Activated CD4-positive, alpha-beta T cell treated with anti-CD3 and anti-CD28 coated beads, Interleukin-2, amount 10 ng/mL, durations not matched to agents 7 days and 5 days (primary cell): ENCODE measurements at places on chromosomes 3 and 15. TPM values are rescaled to one million over a fixed set of nuclear protein-coding genes. Genes with fewer than 3 reads are reported as not detected.

GRCh38 chr3:13455644-13456043 is 24.5 kb upstream of the HDAC11 start:
- H3K4me3 ChIP-seq, result no peak overlapping the region
- H3K27ac ChIP-seq, result no peak overlapping the region
- H3K36me3 ChIP-seq, result no peaks in the 10 kb centered on the region
- no peak for DNase-seq
- H3K27me3 ChIP-seq, result peaks cover 2% of the 10 kb centered on the region

The GRK7 gene
- total RNA-seq, result not detected

- peaks cover 2% of the 10 kb centered on the region for H3K27me3 ChIP-seq
- H3K27ac ChIP-seq, result no peak overlapping the region
- no peak overlapping the region for H3K4me3 ChIP-seq
- no peak for DNase-seq
- no peaks in the 10 kb centered on the region for H3K36me3 ChIP-seq
- H3K4me1 ChIP-seq, result no peaks in the 10 kb centered on the region
Measured at GRCh38 chr15:37015451-37015850, 84.9 kb downstream of the MEIS2 start.

The KBTBD13 gene
- total RNA-seq, result not detected

- peaks cover 37% of the 10 kb centered on the region for H3K27me3 ChIP-seq
- peaks cover 16% of the 10 kb centered on the region for H3K36me3 ChIP-seq
- DNase-seq, result no peak
- no peak overlapping the region for H3K4me3 ChIP-seq
- peak overlapping the region; percentile 58 for H3K27ac ChIP-seq
Measured at GRCh38 chr3:46107682-46108081, 80.4 kb upstream of the XCR1 start.

The NAALADL2 gene
- not detected for total RNA-seq

The MST1R gene
- 4.1 TPM for total RNA-seq

- H3K27me3 ChIP-seq, result no peaks in the 10 kb centered on the region
- no peak overlapping the region for H3K4me3 ChIP-seq
- peaks cover 24% of the 10 kb centered on the region for H3K36me3 ChIP-seq
- no peak overlapping the region for H3K27ac ChIP-seq
- H3K4me1 ChIP-seq, result peaks cover 6% of the 10 kb centered on the region
Measured at GRCh38 chr3:16978234-16978920, 93.6 kb downstream of the PLCL2 start.

DNA sequence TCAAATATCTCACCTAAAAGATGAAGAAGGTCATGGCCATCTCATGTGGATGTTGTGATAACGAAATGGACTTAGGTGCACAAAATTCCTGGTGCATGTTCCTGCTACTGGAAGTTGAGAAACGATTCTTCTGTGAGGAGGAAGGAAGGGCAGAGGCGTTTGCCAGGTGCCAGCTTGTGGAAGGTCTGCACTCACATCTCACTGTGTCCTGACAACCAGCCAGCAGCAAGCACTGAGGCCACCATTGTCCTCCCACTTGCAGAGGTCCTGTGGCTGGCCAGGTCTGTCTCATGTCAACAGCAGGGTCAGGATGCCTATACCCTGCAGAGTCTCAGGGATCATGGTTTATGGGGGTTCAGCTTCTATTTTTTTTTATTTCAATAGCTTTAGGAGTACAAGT is 3.7 kb downstream of the FAM240A start:
- H3K27me3 ChIP-seq, result peaks cover 46% of the 10 kb centered on the region
- H3K4me1 ChIP-seq, result no peaks in the 10 kb centered on the region

The ZBTB20 gene
- total RNA-seq, result 11.4 TPM

The ECE2 gene
- not detected for total RNA-seq

The CISH gene
- total RNA-seq, result 300 TPM

- no peak for DNase-seq
- no peak overlapping the region for H3K27ac ChIP-seq
- peaks cover 4% of the 10 kb centered on the region for H3K27me3 ChIP-seq
- peaks cover 5% of the 10 kb centered on the region for H3K4me1 ChIP-seq
Measured at GRCh38 chr3:107216711-107217110, 160.5 kb upstream of the CCDC54 start.

The FES gene
- 10.7 TPM for total RNA-seq

The PLSCR4 gene
- 0.12 TPM for total RNA-seq

DNA sequence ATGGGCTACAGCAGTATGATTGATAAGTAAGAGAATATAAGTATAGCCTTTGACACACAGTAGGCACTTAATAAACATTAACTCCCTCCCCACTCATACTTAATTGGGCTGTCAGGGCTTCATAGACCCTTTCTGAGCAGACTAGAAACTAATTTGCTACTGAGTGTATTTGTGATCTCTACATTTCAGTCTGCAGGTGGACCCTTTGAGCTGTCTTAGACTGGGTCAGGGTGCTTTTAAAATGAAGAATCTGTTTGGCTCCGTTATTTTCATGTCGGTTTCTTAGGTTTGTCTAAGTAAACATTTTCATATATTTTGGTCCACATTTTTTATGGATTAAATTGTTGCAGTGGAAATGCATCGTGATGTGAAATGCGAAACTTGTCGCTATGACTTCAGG is 50.3 kb upstream of the SELENOK start:
- H3K27ac ChIP-seq, result no peak overlapping the region
- no peak overlapping the region for H3K4me3 ChIP-seq
- peaks cover 11% of the 10 kb centered on the region for H3K27me3 ChIP-seq
- no peak for DNase-seq
- H3K4me1 ChIP-seq, result no peaks in the 10 kb centered on the region

DNA sequence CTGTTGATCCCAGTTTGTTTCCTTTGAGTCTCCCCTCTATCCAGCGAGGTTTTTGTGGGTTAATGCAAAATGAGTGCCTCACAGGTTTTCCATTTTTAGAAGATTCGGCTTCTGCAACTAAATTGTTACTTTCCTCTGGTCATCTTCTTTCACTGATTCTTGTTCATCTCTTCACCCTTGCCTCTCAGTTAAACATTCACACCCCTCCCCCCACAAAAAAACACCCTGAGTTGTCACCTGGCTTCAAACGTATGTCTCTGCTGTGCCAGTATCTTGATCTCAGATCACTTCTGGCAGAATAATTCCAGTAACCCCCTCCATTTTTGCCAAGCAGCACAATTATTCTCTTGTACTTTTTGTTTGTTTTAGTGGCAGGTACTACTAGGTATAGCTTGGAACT is 12.3 kb upstream of the CLDN16 start:
- DNase-seq, result no peak

The STAC gene
- total RNA-seq, result 0.15 TPM

DNA sequence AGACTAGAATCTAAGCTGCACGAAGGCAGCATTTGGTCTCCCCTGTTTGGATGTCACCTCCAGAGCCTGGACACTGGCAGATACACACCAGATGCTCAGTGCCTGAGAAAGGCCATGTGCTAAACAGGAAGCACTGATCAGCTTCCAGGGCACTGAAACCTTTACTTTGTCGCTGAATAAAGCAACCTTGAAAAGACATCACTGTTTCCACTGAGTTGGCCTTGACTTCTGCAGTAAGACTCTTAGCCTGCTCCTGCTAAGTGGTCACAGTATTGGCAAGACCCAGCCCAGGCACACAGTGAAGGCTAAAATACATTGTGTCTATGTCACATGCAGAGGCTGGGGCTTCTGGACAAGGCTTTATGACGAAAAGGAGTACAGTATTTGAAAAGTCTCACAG is 104.3 kb upstream of the ICE2 start:
- DNase-seq, result no peak
- peaks cover 34% of the 10 kb centered on the region for H3K36me3 ChIP-seq
- peak overlapping the region; percentile 95 for H3K27ac ChIP-seq

DNA sequence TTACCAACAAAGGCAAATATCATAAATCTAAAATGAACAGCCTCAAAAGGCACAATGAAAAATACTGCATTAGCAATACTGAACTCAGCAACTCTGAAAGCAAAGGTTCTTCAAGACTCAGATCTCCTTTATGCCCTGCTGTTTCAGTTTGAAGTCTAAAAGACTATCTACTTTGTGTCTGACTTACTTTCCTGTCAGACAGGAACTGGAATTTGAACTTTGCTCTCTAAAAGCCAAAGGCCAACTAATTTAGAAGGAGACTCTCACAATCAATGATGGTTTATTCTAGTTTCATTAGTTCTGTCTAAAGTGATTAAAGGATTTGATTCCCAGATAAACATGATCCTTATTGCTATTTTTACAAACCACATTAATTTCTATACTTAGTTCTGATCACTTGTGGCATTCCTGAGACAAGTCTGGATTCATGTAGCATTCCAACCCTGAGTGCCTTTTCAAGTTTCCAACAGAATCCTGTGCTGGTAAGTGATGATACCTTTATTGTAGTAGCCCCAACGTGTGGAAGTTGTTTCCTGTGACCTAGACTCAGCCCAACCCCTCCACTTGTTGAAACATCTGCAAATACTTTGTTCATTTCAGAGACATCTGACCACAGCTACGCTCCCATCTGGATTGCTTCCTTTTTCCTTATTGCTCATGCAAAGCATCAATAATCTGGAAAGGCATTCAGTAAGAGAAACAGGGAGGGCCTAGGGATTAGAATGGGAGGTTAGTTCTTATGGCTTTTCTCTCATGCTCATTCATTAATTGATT is 14.9 kb upstream of the LEKR1 start:
- DNase-seq, result no peak
- H3K4me3 ChIP-seq, result no peak overlapping the region
- no peaks in the 10 kb centered on the region for H3K27me3 ChIP-seq
- H3K4me1 ChIP-seq, result peaks cover 55% of the 10 kb centered on the region

- peaks cover 6% of the 10 kb centered on the region for H3K36me3 ChIP-seq
- H3K27me3 ChIP-seq, result no peaks in the 10 kb centered on the region
- no peak overlapping the region for H3K4me3 ChIP-seq
- peak overlapping the region; percentile 0 for H3K27ac ChIP-seq
Measured at GRCh38 chr15:57118013-57118799, 199.8 kb downstream of the TCF12 start.

- H3K4me3 ChIP-seq, result no peak overlapping the region
- no peaks in the 10 kb centered on the region for H3K4me1 ChIP-seq
- no peaks in the 10 kb centered on the region for H3K27me3 ChIP-seq
- no peaks in the 10 kb centered on the region for H3K36me3 ChIP-seq
Measured at GRCh38 chr3:123298903-123299302, 97.2 kb downstream of the SEC22A start.

DNA sequence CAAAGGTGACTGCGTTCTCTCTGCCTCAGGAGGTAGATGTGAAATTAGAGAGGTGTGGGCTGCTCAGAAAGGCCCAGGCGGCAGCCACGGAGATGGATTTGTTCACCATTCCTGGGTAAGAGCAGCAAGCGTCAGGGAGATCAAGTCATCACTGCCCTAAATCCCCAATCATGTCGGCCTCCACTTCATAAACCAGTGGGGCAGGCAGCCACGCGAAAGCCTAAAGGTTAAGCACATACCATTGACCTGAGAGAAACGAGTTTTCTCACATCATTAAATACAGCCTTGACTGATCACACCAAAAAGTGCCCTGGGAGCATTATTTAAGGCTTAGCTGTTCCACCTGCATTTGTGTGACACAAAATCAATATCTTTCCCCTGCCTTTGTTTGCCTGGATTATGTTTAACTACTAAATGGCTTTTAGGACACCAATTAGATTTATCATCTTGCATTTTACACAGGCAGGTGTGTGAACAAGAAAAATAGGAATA is 50.7 kb upstream of the FOXB1 start:
- H3K27me3 ChIP-seq, result peaks cover 23% of the 10 kb centered on the region
- H3K27ac ChIP-seq, result no peak overlapping the region
- peaks cover 14% of the 10 kb centered on the region for H3K4me1 ChIP-seq
- DNase-seq, result no peak
- no peak overlapping the region for H3K4me3 ChIP-seq

DNA sequence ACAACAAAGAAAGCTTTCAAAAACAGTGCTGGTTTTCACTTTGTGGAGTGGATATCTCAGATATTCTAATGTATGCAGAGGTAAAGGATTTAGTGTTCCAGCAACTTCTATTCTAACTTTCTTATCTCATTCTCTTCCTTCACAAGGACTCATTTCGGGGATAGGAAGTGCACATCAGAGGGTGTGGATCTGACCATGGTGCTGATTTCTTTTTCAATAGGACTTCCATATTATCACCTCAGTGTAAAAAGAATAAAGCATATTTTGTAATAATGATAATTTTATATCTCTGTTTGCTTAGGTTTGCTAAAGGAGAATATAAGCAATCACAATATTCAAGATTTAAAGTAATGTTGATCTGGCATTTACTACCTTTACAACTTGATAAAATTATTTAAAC is 12.5 kb upstream of the CADM2 start:
- no peak overlapping the region for H3K27ac ChIP-seq
- no peak for DNase-seq
- no peak overlapping the region for H3K4me3 ChIP-seq
- H3K36me3 ChIP-seq, result no peaks in the 10 kb centered on the region
- no peaks in the 10 kb centered on the region for H3K27me3 ChIP-seq

DNA sequence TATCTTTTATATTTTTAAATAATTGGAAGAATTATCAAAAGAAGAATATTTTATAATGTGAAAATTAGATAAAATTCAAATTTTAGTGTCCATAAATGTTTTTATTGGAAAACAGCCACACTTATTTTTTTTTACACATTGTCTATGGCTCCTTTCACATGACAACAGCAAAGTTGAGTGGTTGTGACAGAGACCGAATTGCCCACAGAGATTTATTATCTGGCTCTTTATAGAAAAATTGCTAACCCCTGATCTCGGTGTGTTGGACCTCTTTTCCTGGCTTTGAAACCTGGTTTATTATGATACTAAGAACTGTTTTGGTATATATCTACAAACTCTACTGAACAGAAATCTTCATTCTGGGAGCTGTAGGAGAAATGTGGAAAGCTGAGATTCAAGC is 269.1 kb upstream of the UMPS start:
- H3K4me1 ChIP-seq, result no peaks in the 10 kb centered on the region
- DNase-seq, result no peak
- H3K4me3 ChIP-seq, result no peak overlapping the region
- H3K27ac ChIP-seq, result no peak overlapping the region
- H3K27me3 ChIP-seq, result peaks cover 30% of the 10 kb centered on the region

The SERPINI2 gene
- total RNA-seq, result not detected

GRCh38 chr15:73796331-73796831 is 43.2 kb upstream of the INSYN1 start:
- H3K27ac ChIP-seq, result no peak overlapping the region
- no peak overlapping the region for H3K4me3 ChIP-seq
- DNase-seq, result no peak

DNA sequence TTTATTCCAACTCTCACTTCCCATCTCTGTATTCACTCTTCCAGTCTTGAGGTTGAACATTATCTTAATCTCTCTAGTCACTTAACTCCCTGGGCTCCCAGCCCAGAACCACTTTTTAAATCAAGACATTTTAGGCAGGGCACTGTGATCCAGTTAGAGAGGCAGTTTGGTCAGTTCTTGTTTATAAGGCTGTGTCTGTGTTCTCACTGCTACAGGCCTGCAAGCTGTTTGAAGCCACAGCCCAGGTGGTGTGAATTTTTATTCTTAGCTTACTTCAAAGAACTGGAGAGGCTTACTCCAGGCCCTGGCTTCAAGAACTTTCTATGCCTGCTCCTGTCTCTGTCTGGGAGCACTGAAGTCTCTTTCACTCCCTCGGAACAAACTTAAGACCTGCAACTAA is 906.1 kb downstream of the CADM2 start:
- H3K27ac ChIP-seq, result no peak overlapping the region
- H3K36me3 ChIP-seq, result no peaks in the 10 kb centered on the region
- H3K4me3 ChIP-seq, result no peak overlapping the region

GRCh38 chr3:73437828-73438227 is 186.9 kb downstream of the PDZRN3 start:
- H3K27me3 ChIP-seq, result no peaks in the 10 kb centered on the region
- H3K36me3 ChIP-seq, result no peaks in the 10 kb centered on the region
